ENCODE measurements at places on chromosomes 12 and 14.

- no peak for DNase-seq
Observed at GRCh38 chr14:68820536-68820935, 27.7 kb upstream of the ZFP36L1 start.

- DNase-seq = no peak
Observed at GRCh38 chr14:34300330-34300729, 161.7 kb downstream of the SPTSSA start.

DNA sequence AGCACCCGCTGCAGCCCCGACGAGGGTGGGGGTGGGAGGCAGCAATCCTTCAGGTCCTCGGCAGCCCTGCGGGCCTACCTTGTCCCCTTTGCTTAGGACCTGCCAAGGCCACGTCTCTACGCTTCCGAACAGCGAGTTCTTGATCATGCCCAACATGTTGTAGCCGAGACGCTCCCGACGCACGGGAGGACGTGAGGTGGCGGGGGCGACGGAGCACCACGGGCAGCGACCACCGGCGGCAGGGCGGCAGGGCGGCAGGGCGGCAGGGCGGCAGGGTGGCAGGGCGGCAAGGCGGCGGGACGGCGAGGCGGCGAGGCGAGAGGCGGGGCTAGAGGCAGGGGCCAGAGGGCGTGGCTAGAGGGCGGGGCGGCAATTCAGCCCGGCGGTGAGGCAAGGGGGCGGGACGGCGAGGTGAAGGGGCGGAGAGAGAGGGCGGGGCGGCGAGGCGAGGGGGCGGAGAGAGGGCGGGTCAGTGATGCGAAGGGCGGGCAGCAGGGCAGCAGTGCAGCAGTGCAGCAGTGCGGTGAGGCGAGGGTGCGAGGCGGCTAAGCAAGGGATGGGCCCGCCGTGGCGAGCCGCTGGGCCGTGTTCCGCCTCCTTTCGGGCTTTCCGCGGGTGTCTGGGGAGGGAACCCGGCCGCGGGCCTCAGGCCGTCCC is at the start of gene HEBP1:
Gene HEBP1, minus strand, starts transcription at position 307 of the 657 bp plus-strand sequence. Its CDS starts 151 bp downstream, at position 156.
- DNase-seq = peak; percentile 89

- DNase-seq = no peak
Observed at GRCh38 chr12:121423682-121424623, 24.0 kb downstream of the RNF34 start.

- no peak for DNase-seq
Observed at GRCh38 chr12:75933101-75933500, 98.5 kb downstream of the PHLDA1 start.

GRCh38 chr12:100720016-100720654 is 74.4 kb upstream of the ANO4 start:
- no peak for DNase-seq

DNA sequence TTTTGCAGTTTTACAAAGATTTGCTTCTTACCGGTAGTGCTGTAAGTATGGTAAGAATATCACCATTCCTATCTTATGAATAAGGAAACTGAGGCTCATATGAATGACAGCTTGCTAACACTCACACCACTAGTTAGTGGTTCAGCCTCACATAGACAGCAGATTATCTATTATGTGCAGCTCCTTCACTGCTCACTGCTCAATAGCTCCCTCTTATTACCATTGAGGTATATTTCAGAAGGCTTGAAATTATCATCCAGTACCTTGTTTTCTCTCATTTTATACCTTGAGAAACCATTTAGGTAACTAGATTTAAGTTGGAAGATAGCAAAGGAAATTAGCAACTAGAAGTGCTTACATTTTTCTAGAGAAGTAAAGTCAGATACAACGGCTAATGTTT is 15.5 kb downstream of the RIC8B start:
- no peak for DNase-seq

GRCh38 chr12:72622556-72622955 is 350.4 kb downstream of the TRHDE start:
- DNase-seq = no peak

DNA sequence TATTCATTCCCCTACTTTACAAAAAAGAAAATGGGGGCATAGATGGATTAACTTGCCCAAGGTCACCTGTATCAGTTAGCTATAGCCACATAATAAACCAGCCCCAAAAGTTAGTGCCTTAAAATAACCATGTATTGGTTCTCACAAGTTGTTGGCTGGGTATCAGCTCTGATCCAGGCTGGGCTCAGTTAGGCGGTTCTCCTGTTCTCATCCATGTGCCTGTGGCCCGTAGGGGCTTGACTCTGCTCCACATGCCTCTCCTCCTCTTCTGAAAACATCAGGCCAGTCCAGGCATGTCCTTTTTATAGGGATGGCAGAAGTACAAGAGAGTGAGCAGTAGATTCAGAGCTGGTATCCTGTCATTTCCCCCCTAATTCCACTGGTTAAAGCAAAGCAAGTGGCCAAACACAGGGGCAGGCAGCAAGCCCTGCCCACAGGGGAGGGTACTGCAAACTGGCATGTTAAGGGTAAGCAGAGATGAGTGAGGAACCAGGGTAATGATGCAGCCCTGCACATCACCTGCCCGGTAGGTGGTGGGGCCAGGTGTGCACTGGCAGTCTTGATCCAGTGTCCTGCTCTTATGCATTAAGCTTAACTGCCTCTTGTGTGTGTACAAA is 47.9 kb upstream of the TUNAR start:
- no peak for DNase-seq
